ENCODE measurements at places on chromosomes 2 and 18.

DNA sequence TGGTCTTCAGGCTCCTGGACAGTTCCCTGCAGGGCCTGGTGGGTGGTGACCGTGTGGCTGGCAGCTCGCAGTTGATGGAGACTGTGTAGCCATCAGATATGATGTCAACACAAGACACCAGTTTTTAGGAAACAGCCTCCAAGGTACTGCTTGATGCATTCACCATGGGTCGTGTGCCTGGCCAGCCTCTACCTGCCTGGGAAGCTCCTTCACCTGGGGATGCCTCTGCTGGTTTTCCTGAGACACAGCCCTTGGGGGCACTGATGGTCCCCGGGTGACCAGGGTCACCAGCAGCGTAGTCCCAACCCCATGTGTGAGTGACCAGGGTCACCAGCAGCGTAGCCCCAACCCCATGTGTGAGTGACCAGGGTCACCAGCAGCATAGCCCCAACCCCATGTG, 33.6 kb upstream of the KCNG2 start:
- no peak for DNase-seq

DNA sequence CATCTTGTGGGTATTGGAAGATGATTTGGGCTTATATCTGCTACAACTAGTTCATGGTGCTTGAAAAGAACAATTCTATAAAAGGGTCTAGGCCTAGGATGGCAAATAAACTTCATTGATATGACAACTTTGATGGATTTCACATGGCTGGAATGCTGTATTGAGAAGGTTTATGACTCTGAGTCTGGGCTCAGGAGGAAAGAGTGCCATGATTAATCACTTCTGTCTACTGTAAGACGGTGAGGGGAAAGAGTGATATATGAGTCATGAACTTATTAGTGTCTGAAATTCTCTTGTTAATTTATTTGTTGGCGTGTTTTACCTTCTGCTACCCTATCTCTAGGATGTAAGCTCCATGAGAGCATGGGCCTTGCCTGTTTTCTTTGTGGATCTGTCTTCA, 17.0 kb upstream of the ADCYAP1 start:
- no peak for DNase-seq

DNA sequence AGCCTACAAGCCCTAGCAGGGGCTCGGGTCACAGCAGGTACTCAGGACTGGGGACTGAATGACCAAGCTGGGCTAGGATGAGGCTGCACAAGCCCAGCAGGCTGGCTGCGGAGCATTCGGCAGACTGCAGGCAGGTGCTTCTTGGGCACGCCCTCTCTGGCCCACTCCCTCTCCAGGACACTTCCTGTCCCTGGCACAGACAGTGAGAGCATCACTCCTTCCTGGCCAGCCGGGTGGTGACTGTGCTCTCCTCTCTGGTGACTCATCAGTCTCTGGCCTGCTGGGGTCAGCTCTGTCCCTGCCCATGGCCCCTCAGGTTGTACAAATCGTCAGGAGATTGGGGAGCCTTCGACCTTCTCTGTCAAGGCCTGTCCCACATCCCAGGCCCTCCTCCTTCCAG, 22.5 kb downstream of the C1QL2 start:
- no peak for DNase-seq

- no peak for DNase-seq
Observed at GRCh38 chr2:76281156-76281841, 570.6 kb upstream of the GCFC2 start.

DNA sequence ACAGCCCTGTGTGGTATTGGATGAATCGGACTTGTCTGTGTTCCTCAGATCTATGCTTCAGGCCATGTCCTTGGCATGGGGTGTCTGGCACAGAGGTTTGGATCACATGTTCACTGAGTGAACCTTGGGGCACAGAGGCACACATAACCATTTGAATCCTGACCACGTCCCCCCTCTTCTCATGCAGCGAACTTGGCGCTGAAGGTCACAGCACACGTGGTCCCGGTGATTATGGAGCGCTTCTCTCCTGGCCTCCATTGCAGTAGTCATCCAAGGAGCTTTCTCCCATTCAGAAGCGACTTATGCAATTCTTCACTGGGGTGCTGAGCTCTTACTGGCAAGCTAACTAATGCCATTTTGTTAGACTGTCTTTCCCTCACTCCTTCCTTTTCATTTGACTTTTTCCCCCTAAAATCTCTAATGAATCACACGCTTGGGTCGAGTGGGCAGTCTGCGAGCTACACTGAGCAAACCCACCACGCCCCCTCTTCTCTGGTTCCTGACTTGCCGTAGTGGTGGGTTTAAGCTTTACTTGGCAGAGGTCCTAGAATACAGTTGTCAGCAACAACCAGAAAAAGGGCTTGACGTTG, 59.4 kb downstream of the KCNG2 start:
- no peak for DNase-seq

DNA sequence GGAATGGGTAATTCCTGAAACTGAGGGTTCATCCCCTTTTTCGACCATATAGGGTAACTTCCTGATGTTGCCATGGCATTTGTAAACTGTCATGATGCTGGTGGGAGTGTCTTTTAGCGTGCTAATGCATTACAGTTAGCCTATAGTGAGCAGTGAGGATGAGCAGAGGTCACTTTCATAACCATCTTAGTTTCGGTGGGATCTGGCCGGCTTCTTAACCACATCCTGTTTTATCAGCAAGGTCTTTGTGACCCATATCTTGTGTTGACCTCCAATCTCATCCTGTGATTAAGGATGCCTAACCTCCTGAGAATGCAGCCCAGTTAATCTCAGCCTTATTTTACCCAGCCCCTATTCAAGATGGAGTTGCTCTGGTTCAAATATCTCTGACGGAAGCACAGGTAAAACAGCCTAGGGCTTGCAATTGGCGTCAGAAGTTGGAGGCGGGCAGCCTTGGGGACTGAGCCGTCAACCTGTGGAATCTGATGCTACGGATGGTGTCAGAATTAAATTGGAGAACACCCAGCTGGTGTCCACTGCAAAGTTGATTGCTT, 19.5 kb downstream of the RALBP1 start:
- DNase-seq: peak; percentile 91

- DNase-seq: no peak
Observed at GRCh38 chr2:38632980-38633379, 30.3 kb upstream of the HNRNPLL start.

DNA sequence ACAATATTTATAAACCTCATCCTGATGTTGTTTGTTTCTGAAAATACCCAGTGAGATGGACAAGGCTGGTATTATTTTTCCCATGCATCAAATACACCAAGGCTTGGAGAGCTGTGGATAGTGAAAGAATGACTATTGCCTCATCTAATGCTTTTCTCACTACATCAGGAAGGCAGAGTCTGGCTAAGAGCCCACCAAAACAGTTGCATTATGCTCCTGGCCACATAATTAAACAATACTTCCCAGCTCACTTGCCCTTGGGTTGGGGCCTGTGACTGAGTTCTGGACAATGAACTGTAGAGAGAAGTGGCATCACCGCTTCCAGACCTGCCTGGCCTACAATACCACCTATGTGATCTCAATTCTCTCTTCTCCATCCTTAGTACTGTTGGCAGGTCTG, 46.4 kb upstream of the REEP1 start:
- DNase-seq: no peak

DNA sequence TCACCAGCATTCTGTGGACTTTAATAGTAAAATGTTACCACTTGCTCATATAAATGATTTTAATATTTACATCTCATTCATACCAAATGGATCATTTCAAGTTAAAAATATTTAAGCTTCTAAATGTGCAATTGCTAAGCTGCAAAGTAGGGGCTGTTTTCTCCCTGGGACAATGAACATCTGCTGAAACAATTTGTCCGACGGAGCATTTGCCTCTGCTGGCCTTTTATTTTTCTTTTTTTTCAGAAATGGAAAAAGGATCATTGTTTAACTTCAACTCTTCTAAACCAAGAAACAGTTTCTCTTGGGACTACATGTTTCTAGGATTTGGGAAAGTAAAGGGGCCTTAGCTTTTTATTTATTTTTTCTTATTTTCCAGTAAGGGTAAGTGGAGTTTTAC, 43.8 kb upstream of the ITPRID2 start:
- no peak for DNase-seq

GRCh38 chr2:7694076-7694985, 777.1 kb downstream of the RNF144A start:
- no peak for DNase-seq

DNA sequence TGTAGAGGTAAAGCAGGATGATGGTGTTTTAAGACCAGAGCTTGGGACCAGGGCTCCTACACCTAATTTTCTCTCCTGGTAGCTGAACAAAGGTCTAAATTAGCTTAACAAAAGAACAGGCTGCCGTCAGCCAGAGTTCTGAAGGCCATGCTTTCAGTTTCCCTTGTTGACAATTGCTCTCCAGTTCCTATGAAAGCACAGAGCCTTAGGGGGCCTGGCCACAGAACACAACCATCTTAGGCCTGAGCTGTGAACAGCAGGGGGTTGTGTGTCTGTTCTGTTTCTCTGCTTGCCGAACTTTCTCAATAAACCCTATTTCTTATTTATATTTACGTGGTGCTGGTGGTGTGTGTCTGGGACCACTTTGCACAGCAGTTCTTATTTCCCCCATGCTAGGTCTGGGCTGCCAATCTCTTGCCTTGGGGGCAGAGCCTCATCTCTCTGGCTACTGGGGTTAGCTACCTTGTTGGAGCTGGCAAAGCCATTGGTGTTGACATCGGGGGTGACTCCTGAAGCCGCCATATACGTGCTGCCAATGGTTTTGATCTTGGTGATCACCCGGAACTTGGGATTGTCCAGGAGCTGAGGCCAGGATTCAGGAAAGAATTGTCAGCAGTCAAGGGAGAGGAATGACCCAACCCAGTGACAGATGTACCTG, 29.0 kb downstream of the CENPO start:
- peak; percentile 46 for DNase-seq

- DNase-seq: no peak
Observed at GRCh38 chr18:50610349-50610748, 50.5 kb downstream of the MAPK4 start.

GRCh38 chr2:40401896-40402295, 50.0 kb downstream of the SLC8A1 start:
- no peak for DNase-seq

- DNase-seq: no peak
Observed at GRCh38 chr2:230542751-230543150, 126.8 kb downstream of the SP100 start.

GRCh38 chr18:63192885-63193349, 126.7 kb downstream of the BCL2 start:
- peak; percentile 28 for DNase-seq

DNA sequence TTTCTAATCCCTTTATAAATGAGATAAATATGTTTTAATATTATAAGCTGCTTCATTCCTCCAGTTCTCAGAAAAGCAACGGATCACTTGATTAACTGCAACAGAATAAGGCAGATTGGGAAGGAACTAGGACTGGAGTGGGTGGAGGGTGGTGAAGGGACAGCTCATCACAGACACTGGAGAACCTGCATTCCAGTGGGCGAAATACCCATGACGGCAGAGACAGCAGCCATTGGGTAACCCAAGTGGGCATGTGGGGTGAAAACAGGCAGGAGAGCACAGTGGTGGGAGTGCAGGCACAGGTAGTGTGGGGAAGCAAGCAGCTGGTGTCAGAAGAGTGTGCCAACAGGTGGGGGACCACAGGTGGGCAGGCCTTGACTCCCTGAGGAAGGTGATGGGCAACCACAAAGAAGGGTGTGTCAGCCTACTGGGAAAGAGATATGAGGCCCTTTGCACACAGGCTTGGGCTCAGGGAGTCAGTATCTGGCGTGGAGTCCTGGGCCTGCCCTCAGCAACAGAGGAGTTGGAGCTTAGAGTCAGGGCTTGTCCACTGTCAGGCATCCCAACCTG, 27.2 kb downstream of the DPYSL5 start:
- DNase-seq: no peak

GRCh38 chr2:163580757-163581156, 155.1 kb downstream of the FIGN start:
- no peak for DNase-seq

DNA sequence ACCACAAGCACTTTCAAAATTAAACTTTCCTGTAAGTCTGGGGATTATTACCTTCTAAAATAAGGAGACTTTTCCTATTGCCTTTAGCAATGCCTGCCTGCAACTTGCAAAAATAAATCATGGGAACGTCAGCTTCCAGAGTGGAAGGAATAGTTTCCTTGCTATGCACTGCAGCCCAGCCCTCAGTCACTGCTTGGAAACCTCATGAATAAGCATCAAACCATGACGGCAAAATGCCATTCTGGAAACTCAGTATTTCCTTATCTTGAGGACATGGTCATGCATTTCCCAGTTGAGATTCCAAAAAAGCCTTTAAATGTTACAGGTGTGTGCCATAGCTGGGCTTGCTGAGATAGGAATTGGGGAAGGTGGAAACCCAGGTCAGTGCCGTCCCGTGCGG, 84.2 kb upstream of the OTOS start:
- no peak for DNase-seq

- no peak for DNase-seq
Observed at GRCh38 chr18:79682894-79683625, 3.5 kb downstream of the CTDP1 start.

GRCh38 chr2:161979490-161979889, 94.5 kb downstream of the DPP4 start:
- no peak for DNase-seq

- DNase-seq: no peak
Observed at GRCh38 chr2:157611110-157611509, 17.6 kb downstream of the ACVR1C start.

- no peak for DNase-seq
Observed at GRCh38 chr18:48749768-48750167, 201.0 kb downstream of the SMAD7 start.

All from MM.1S (cell line).